ENCODE measurements at places on chromosomes 2 and 18. TPM values are rescaled to one million over a fixed set of nuclear protein-coding genes. Genes with fewer than 3 reads are reported as not detected.

Gene MTCL1
- total RNA-seq, result 68.0 TPM

Gene RALB
- 52.0 TPM for total RNA-seq

Gene CDH2
- total RNA-seq, result 9.8 TPM

Gene SPC25
- not detected for total RNA-seq

Gene TMEM163
- 0.89 TPM for total RNA-seq

Gene RETREG2
- 63.7 TPM for total RNA-seq

Gene NYAP2
- total RNA-seq, result 0.13 TPM

Gene CTNNA2
- 1.2 TPM for total RNA-seq

Gene GPR39
- 0.46 TPM for total RNA-seq

Gene ZNF892
- total RNA-seq, result 7.3 TPM

GRCh38 chr2:113972766-113973165 is 82.9 kb downstream of the ACTR3 start:
- H3K27ac ChIP-seq, result no peak overlapping the region
- no peaks in the 10 kb centered on the region for H3K27me3 ChIP-seq
- H3K4me1 ChIP-seq, result no peaks in the 10 kb centered on the region
- H3K36me3 ChIP-seq, result peaks cover 40% of the 10 kb centered on the region

GRCh38 chr18:59957957-59958356 is 58.2 kb downstream of the PMAIP1 start:
- no peak overlapping the region for H3K4me3 ChIP-seq
- H3K36me3 ChIP-seq, result no peaks in the 10 kb centered on the region
- H3K27ac ChIP-seq, result no peak overlapping the region
- ATAC-seq, result no peak
- H3K4me1 ChIP-seq, result peaks cover 7% of the 10 kb centered on the region
- no peaks in the 10 kb centered on the region for H3K27me3 ChIP-seq

DNA sequence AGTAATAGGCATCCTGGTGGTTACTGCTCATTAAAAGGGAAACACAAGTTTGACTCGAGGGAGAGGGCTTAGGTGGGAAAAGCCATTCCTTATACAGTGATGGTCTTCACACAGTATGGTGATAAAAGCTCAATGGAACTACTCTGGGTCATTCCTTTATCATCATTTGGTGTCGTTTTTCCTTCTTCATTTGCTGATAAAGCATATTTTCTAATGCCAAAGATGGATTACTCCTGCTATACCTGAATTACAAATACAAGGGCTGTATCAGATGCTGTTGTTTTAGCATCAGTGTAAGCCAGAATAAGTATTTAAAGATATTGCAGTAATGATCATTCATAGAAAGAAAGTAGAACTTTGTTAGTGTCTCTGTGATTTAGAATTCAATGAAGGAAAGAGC is 563.7 kb downstream of the PLCL1 start:
- H3K4me3 ChIP-seq, result no peak overlapping the region
- ATAC-seq, result no peak
- no peaks in the 10 kb centered on the region for H3K4me1 ChIP-seq
- no peaks in the 10 kb centered on the region for H3K36me3 ChIP-seq

GRCh38 chr2:7031547-7032245 is 114.5 kb downstream of the RNF144A start:
- H3K36me3 ChIP-seq, result peaks cover 71% of the 10 kb centered on the region
- H3K27ac ChIP-seq, result no peak overlapping the region
- no peak overlapping the region for H3K4me3 ChIP-seq
- ATAC-seq, result peak; percentile 32
- H3K4me1 ChIP-seq, result peaks cover 24% of the 10 kb centered on the region

DNA sequence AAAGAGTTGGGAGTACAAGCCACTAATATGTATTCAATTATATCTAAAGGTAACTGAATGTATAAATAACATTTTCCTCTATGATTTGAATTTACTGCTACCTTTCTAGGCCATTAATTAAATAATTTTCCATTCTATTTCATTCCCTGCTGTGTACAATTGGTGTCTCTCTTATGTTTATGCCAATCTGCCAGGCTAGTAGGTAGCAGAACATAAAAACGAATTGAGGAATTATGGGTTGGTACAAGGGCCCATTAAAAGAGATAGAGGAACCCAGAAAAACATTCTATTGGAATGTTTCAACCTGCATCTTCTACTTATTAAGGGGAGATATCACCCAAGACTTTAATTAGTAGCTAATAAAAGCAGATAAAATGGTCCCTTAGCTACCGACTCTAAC is 32.2 kb downstream of the AKAIN1 start:
- no peak for ATAC-seq
- no peaks in the 10 kb centered on the region for H3K27me3 ChIP-seq
- no peaks in the 10 kb centered on the region for H3K4me1 ChIP-seq
- no peak overlapping the region for H3K4me3 ChIP-seq

DNA sequence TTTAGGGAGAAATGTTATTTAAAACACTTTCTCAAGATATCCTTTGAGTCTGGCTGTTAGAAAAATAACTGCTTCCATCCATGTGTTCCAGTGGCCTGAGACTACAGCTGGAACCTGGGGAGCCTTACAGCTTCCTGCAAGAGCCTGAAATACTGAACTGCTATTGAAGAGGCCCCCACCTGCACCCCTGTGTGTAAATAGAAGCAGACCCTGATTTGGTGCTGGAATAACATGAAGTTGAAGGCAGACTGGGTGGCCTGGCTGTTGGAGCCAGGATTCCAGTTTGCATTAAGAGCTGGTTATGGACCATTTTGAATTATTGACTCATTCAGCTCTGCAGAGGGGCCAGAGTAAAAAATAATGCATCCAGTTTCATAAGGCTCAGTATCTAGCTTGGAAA is 61.9 kb downstream of the DIS3L2 start:
- no peaks in the 10 kb centered on the region for H3K36me3 ChIP-seq
- H3K27ac ChIP-seq, result no peak overlapping the region
- H3K4me1 ChIP-seq, result peaks cover 1% of the 10 kb centered on the region
- no peak for ATAC-seq
- H3K27me3 ChIP-seq, result no peaks in the 10 kb centered on the region
- H3K4me3 ChIP-seq, result no peak overlapping the region

GRCh38 chr2:122525336-122525735 is 769.9 kb downstream of the TSN start:
- no peak for ATAC-seq
- H3K27ac ChIP-seq, result no peak overlapping the region
- H3K36me3 ChIP-seq, result no peaks in the 10 kb centered on the region
- no peak overlapping the region for H3K4me3 ChIP-seq

- no peak for ATAC-seq
- H3K4me1 ChIP-seq, result peaks cover 5% of the 10 kb centered on the region
These were observed 172.7 kb upstream of the SERPINE2 start for GRCh38 chr2:224211791-224212190.

- no peaks in the 10 kb centered on the region for H3K27me3 ChIP-seq
- no peaks in the 10 kb centered on the region for H3K4me1 ChIP-seq
- H3K36me3 ChIP-seq, result no peaks in the 10 kb centered on the region
- H3K27ac ChIP-seq, result no peak overlapping the region
These were observed 216.2 kb upstream of the SLC35G4 start for GRCh38 chr18:11392980-11393885.

DNA sequence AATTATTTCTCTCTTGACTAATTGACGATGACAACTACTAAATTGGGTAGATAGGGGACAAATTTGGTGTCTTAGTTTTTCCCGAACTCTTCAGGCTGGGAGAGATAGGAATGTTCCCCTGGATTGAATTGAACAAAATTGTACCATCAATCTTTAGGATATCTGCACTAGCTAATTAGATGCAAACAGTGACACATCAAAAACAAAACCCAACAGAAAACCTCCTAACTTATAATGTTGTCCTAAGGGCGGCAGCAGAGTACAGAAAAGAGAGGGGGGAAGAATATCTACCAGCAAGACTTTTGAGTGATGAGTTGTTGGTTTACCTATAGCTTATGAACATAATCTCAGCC is 342.9 kb downstream of the INSIG2 start:
- H3K27ac ChIP-seq, result no peak overlapping the region
- no peaks in the 10 kb centered on the region for H3K4me1 ChIP-seq
- peaks cover 22% of the 10 kb centered on the region for H3K27me3 ChIP-seq
- H3K4me3 ChIP-seq, result no peak overlapping the region
- ATAC-seq, result no peak

DNA sequence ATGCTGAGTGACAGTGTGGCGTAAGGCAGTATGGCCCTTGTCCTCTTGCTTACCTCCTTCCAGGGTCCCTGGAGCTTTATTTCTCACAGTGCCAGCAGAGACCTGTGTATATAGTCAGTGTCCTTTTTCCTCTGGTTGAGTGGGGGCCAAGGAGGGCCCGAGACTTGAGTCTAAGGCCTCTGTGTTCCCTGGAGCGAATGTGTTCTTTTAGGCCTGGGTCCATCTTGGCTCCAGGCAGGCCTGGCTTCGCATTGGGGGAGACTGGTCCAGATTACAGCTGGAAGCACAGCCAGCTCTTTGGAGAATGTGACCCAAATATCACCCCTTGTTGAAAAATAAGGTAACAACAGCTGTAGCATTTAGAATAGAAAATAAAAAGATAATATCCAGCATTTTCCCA is 5.0 kb downstream of the VAMP5 start:
- H3K27ac ChIP-seq, result no peak overlapping the region
- ATAC-seq, result peak; percentile 25
- H3K36me3 ChIP-seq, result peaks cover 6% of the 10 kb centered on the region
- H3K4me1 ChIP-seq, result no peaks in the 10 kb centered on the region
- no peaks in the 10 kb centered on the region for H3K27me3 ChIP-seq
- H3K4me3 ChIP-seq, result no peak overlapping the region

GRCh38 chr2:70797506-70797905 is 7.1 kb upstream of the FIGLA start:
- H3K27ac ChIP-seq, result no peak overlapping the region
- ATAC-seq, result no peak
- no peak overlapping the region for H3K4me3 ChIP-seq
- peaks cover 40% of the 10 kb centered on the region for H3K27me3 ChIP-seq
- H3K36me3 ChIP-seq, result no peaks in the 10 kb centered on the region

- no peaks in the 10 kb centered on the region for H3K36me3 ChIP-seq
- H3K27ac ChIP-seq, result no peak overlapping the region
- no peak for ATAC-seq
- no peaks in the 10 kb centered on the region for H3K4me1 ChIP-seq
- no peaks in the 10 kb centered on the region for H3K27me3 ChIP-seq
These were observed 94.6 kb downstream of the GLI2 start for GRCh38 chr2:120830096-120830830.

GRCh38 chr2:127560931-127561280 is 25.4 kb downstream of the MYO7B start:
- H3K27me3 ChIP-seq, result peaks cover under 1% of the 10 kb centered on the region
- H3K27ac ChIP-seq, result no peak overlapping the region
- no peak for ATAC-seq
- H3K4me3 ChIP-seq, result no peak overlapping the region
- H3K36me3 ChIP-seq, result no peaks in the 10 kb centered on the region

- H3K4me3 ChIP-seq, result no peak overlapping the region
- H3K27ac ChIP-seq, result no peak overlapping the region
- no peak for ATAC-seq
These were observed 62.8 kb downstream of the LDLRAD4 start for GRCh38 chr18:13281406-13281805.

DNA sequence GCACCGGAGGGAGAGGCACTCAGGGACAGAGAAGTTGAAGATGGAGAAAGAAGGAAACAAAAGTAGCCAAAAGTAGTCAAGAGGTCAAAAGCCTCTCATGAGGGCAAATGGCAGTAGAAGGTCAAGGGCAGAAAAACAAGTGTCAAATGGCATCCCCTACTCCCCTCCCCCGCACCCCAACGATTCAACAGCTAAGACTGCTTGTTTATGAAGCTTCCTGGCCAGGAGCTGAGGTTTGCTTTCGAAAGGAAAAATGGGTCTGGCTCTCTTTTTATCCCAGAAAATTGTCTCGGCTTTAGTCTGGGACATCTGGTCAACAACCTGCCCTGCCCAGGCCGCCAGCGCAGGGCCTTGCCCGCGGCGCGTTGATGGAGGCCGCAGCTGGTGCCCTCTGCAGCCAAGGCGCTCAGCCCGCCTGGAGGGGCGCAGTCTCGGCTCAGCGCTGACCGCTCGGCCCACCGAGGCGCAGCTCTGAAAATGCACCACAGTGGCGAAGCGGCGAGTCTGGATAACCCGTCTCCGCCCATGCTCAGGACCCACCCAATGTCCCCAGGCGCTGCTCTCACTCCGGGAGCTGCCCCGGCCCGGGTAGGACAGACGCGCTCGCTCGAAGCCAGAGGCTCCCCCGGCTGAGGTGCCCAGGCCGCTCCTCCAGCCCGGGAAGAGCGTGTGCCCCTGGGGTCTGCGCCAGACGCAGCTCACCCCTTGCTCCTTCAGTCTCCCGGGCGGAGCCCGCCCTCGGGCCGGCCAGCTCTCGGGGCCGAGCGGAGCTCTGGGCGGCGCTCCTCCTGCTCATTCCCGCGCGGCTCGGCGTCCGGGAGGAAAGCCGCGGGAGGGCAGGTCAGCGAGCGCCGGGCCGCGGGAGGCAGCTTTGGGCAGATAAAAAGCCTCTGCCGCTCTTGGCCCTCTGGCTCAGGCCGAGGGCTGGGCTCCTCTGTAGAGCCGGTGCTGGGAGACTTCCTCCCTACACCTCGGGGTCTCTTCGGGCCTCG is 1.8 kb upstream of the TBR1 start:
- no peak overlapping the region for H3K27ac ChIP-seq
- H3K4me3 ChIP-seq, result peak overlapping the region; percentile 23
- peaks cover 2% of the 10 kb centered on the region for H3K36me3 ChIP-seq
- peaks cover 10% of the 10 kb centered on the region for H3K4me1 ChIP-seq
- ATAC-seq, result peak; percentile 66

DNA sequence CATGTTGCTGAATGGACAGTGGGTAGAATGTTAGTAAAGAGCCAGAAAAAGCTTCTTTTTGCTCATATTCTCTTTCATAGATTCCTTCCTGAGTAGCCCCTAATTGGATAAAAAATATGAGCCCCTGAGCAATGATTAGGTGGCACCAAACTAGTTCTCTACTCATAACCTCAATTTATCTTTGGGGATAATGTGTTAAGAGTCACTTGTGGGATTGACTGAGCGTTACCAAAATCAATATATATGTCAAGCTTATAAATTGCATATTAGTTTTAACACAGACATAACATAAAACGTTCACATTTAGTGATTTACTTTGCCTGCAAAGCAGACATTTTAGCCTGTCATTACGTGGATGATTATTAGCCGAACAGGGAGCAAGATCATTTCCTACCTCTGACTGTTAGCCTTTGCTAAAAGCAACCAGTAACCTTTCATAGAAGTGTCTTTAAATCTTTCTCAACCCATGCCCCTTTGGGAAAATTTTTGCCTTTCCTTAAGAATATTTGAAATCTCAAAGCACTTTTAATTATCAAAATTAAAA is 85.4 kb downstream of the ARHGAP28 start:
- H3K4me1 ChIP-seq, result no peaks in the 10 kb centered on the region
- no peak overlapping the region for H3K4me3 ChIP-seq
- H3K36me3 ChIP-seq, result no peaks in the 10 kb centered on the region
